Stromal cell of bone marrow (primary cell): ENCODE measurements at places on chromosomes 1 and 21.

DNA sequence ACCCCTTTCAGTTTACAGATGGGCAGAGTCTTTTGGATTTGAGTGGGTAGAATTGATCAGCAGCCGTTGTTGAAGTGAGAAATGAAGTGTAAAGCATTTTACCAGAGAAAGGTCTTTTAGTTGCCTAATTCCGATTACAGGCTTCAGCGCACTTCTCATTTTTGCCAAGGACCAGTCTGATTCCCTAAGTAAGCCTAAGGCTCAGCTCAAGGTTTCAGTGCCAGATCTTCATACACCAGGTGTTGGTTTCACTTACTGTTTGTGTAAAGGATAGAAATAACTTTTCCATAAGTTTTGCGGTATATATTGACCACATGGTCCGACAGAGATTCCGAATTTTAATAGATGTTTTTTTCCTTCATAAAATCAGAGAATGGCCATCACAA lies 83.9 kb upstream of the BMP8A start:
- DNase-seq, result no peak

DNA sequence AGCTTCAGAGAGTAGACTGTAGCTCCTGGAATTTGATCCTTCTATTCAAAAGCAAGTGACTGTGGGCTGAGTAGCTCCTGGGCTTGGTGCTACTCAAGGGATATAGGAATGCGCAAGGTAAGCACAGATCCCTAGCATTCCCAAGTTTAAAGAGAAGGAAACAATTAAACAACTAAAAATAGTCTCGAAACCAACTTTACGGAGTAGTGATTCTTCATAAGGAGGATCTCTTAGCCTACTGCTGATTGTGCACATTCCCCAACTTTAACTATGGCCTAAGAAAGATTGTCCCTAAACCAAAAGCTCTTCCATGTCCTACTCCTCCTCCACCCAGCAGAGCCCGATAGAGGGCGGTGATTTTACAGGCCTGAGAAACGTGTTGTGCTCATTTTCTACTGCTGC lies 226.5 kb upstream of the CAMK1G start:
- DNase-seq, result no peak

DNA sequence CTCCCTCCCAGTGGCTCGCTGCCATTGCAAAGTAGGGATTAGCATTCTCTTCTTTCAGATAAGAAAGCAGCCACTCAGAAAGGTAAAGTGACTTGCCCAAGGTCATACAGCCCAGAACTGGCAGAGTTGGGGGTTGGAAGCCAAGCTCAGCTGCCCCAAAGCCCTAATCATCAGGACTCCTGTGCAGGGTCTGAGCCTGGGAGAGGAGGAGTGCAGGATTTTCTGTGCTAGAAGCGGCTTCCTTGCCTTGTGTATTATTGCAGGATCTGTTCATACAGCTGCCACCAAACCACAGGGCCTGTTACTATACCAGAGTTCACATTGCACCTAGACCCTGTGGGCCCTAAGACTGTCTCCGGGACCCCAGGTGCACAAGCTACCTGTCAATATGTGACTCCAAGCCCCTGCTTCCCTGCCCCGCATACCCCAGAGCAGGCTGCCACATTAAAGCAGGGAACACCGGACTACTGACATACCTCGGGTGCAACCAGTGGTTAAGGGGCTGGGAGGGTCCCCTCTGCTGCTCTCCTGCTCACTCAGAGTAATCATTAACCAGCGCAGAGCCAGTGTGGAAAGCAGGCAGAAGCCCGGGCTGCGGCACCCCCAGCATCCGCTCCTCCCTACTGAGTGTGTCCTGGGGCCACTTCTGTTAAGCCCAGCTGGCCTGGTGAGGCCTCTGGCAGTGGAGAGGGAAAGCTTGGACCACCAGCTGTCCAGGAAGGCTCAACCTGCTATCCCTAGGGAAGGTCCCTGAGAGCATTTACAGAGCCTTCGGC lies 15.8 kb downstream of the HSPG2 start:
- DNase-seq, result no peak

DNA sequence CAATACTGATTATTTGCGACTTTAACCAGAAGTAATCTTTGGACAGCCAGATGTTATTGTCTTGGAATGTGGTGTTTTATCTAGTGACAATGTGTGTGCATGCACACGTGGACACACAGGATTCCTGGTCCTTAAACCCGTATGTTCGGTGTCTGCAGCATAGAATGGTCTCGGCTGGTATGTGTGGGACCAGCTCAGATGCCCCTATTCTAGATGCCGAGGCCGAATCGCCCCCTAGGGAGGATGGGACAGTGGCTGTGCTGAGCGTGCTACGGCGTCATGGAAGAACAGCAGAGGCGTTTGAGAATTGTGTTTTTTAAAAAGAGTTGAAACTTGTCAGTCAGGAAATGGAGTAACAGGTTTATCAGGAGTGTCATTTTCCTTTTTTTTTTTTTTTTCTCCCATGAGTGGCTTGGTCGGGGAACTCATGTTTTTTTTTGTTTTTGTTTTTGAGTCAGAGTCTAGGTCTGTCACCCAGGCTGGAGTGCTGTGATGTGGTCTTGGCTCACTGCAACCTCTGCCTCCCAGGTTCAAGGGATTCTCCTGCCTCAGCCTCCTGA lies 30.1 kb downstream of the SKI start:
- no peak for DNase-seq

- DNase-seq, result no peak
Observed at GRCh38 chr1:13549521-13549920, 34.1 kb upstream of the PDPN start.

GRCh38 chr1:223628233-223629125 lies 37.0 kb downstream of the CAPN8 start:
- DNase-seq, result no peak

GRCh38 chr1:19456968-19457441 lies 28.3 kb downstream of the CAPZB start:
- DNase-seq, result no peak

DNA sequence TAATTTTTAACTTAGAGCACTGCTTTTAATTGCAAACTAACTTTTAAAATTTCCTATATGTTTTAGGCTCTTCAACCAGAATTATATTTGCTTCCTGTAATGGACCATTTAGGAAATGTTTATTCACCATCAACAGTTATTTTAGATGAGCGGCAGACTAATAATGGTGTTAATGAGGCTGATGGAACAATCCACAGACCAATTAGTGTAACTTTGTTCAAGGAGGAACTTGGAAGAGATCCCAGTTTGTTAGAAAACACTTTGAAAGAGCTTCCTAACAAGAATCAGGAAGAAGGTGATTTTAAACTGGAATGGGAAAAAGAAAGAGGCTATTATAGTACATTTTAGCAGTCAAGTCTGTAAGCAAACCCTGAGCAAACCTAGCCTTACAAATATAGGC lies 19.4 kb upstream of the GNG5 start:
- no peak for DNase-seq

DNA sequence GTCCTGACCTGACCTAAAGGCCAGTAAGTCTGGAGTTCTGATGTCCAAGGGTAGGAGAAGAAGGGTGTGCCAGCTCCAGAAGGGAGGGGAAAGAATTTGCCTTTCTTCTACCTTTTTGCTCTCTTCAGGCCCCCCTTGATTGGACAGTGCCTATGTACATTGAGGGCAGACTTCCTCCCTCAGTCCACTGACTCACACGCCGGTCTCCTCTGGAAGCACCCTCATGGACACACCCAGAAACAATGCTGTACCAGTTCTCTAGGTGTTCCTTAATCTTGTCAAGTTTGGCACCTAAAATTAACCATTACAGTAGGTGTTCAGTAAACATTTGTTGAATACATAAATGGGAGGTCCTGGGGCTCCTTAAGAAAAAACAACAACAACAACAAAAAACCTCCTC lies 51.0 kb upstream of the POU2F1 start:
- no peak for DNase-seq

DNA sequence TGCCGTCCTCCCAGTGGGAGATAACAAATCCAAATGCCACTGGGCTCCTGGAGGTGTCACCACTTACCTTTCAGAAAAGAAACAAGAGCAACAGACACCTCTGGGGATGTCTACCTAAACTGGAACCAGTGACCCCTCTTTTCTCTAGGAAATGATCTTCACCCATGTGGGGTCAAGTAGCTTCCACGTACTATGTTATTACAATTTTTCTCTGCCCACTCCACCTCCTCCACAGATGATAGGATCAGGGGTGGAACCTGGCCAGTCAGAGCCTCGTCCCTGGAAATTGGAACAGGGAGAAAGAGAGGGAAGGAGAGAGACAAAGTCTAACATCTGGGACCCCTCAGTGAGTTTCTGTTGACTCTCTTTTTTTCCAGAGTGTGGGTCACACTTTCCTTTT lies 50.1 kb downstream of the H3-3A start:
- no peak for DNase-seq

DNA sequence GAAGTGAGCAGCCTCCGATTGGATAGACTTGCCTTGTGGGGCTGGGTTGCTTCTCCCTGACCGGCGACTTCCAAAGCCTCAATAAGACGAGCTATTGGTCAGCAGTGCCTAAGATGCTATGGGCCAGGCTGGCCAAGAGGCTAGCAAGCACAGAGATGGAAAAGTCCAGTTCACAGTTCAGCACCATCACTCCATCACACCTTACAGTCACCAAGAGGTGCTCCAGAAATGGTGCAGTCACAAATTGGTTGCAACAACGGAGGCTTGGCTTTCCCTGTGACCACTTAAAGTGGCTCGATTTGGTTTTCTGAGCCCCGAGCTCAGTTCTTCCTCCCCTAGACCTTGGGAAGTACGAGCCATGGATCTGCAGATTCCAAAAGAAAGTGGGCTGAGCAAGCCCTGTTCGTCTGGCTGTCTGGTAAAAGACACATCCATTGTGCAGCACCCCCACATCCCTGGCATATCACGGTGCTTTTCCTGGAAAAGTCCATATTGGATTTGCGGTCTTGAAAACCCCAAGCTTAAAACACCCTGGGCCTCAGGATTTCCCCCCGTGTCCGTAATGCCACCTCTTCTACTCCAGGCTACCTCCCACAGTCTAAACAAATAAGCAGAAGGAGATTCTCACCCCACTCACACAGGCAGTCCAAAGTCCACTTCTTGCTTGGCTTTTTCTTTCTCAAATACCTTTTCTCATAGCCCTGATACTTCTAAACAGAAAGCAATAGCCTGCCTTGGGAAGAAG lies 1.3 kb downstream of the SLAMF1 start:
- no peak for DNase-seq

GRCh38 chr1:189216886-189217285 lies 1260.8 kb downstream of the BRINP3 start:
- no peak for DNase-seq

GRCh38 chr21:45403825-45404729 lies 888 bp upstream of the COL18A1 start:
- no peak for DNase-seq

DNA sequence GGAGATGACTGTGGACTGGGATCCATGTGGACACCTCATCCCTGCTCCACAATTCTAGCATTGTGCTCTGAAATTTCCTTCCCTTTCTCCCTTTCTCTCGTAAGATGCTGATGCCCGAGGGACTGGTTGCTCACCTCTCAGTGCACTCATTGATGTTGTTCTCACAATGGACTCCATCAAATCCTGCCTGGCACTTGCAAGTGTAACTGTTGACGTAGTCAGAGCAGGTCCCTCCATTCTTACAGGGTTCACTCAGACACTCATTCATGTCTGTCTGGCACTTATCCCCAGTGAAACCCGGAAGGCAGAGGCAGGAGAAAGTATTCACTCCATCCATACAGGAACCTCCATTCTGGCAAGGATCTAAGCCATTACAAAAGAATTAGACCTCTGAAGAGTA lies 45.1 kb upstream of the ADAM30 start:
- no peak for DNase-seq

- no peak for DNase-seq
Observed at GRCh38 chr1:210456731-210457255, 128.1 kb downstream of the HHAT start.

GRCh38 chr1:164261691-164262240 lies 297.2 kb upstream of the PBX1 start:
- no peak for DNase-seq

DNA sequence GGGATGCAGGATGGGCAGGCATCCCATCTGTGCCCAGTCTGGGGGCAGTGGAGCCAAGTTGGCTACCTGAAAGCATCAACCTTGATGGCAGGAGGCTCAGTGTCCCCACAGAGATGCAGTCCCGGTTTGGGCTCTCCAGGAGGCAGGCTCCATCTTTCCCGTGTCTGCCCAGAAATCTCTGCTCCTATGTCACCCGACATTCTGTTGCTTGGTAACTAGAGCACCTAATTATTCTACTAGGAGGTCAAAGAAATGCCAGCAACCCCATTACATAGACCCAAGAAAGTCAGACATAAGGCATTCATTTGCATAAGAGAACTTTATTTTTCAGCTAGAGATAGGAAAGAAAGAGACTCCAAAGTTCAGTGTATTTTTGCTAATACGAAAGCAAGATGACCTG lies 100.3 kb upstream of the BACE2 start:
- DNase-seq, result no peak

GRCh38 chr1:31798086-31798432 lies 17.8 kb downstream of the SPOCD1 start:
- DNase-seq, result no peak

- no peak for DNase-seq
Observed at GRCh38 chr1:107048241-107048640, 8.2 kb upstream of the PRMT6 start.
